ENCODE measurements at places on chromosomes 12 and 14.

GRCh38 chr14:62369919-62370560, 607.8 kb downstream of the SNAPC1 start:
- DNase-seq: no peak

DNA sequence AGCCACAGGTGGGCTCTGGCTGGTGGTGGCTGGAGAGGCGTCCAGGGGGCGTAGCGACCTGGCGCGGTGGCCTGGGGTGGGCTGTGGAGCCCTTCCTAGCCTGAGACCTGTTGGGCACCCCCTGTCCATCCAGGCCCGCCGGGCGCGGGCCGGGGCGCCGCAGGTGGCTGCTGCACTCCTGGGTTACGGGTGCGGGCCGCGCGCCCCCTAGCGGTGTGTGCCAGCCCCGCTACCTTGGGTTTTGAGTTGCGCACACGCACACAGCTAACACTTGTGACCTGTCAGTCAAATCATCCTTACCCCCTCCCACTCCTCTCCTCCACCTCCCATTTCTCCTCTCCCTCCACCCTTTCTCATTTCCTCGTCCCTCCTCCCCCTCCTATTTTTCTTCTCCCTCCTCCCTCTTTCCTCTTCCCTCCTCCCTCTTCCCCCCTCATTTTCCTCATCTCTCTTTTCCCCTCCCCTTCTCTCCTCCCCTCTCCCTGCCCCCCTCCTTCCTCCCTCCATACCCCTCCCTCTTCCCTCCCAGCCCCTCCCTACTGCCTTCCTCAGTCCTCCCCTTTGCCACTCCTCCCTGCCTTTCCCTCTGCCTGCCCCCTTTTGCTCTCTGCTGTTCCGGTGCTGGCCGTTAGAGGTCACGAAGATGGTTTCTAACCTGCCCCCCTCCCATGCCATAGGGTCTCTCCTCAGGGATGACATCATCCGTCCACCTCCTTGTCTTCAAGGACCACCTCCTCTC, 2.3 kb downstream of the MEG3 start:
- no peak for DNase-seq

- DNase-seq: no peak
Measured at GRCh38 chr12:62737188-62737587, 197.8 kb downstream of the PPM1H start.

DNA sequence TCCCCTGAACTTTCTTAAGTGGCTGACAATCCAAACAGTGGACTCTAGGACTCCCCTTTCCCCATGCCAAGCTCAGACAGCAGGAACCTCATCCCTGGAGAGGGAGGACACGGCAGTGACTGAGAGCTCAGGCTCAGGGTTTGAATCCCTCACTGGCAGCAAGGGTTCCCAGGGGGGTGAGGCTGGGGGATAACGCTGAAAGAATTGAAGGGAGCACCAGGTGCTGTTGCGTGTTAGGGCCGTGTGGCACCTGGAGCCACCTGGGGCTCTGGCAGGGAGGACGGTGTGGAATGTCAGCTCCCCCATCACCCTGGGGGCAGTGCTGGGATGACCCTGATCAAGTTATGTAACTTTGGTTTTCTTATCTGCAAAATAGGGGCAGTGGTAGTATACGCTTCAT, 40.1 kb downstream of the ANO2 start:
- DNase-seq: no peak

DNA sequence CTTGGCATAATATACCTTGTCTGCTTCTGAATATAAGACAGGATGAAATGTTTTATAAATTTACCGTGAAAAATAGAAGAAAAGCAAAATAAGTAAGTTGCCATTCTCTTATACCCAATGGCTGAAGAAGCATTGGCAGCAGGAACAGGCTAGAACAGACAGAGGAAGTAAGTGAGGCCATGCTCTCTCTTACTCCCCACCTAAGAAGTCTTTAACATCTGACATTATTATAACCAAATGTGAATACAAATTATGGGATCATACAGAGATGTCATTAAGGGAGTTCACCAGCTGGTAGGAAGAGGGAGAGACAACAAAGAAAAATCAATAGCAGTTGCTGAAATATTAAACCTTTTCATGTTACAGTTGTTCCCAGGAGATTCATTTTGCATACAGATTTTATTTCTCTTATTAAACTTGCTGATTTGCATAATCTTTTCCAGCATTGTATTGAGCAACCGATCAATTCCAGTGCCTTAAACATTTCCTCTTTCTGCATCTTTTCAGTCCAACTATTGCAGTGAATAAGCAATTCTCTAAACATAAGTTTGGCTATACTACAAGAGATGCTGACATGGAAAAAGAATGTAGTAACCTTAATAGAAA, 270.6 kb downstream of the SLC6A15 start:
- no peak for DNase-seq

GRCh38 chr14:93969082-93969828, 7.1 kb downstream of the ASB2 start:
- no peak for DNase-seq

DNA sequence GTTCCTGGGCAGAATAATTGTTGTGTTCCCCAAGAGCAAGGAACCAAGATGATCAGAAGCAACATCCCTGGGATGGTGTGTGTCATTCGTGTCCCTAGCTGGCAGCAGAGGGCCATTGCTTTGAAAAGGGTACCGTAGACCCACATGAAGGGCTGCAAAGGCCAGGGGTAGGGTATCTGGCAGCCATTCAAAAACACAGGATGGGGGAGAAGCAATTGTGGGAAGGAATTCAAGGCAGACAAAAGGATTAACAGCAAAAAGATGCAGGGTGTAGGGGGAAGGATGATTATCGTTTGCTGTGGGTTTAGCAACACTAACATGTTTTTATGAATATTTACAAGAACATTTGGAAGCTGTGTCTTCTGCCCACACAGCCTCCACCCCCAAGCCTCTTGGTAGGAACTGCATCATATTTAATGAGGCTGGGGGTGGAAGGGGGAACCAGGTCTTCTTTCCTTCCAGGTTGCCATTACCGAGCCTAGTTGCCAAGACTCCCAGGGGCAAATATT, 169.0 kb upstream of the G2E3 start:
- DNase-seq: no peak

DNA sequence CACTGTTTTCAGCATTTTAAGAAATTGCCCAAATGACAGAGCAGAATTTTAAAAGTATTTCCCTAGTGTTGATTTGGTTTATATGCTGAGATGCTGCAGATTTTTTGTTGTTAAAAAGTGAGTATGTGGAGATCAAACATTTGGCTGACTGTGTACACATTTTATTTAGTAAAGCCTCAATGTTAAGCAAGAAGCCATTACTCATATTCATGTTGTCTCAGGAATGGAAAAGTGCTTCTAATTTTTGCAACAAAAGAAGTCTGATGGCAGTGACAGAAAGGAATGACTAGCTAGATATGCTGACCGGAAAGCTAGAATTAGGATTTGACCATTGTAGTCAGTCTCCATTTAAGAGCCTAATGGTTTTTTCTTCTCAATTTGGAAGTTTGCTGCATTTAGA, 22.5 kb downstream of the SLC38A6 start:
- DNase-seq: no peak

GRCh38 chr12:41221491-41221890, 33.4 kb downstream of the PDZRN4 start:
- no peak for DNase-seq
